ENCODE measurements at places on chromosomes 5 and 9. TPM values are rescaled to one million over a fixed set of nuclear protein-coding genes. Genes with fewer than 3 reads are reported as not detected.

DNA sequence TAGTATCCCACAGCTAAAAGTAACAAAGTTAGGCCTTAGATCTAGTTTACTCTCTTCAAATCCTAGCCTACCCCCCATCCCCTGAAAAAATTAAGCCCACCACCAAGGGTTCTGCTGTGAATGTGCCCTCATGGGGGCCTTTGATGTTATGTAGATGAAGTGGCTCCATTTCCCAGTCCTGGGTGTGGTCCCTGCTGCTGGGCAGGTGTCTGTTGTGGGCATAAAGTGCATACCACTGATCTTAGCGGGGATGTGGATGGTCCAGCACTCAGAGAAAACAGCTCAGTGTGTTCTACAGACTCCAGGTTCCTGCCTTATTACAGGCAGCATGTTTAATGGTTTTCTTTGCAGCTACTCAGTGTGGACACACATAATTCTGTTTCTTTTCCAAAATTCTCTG lies 1.9 kb downstream of the PCBD2 start:
- no peak for DNase-seq

GRCh38 chr9:72089451-72090130 lies 29.2 kb upstream of the C9orf57 start:
- DNase-seq: no peak

- no peak for DNase-seq
These were observed 68.0 kb downstream of the PTBP3 start for GRCh38 chr9:112265391-112265790.

GRCh38 chr5:142110046-142110531 lies 1.5 kb downstream of the NDFIP1 start:
- no peak for DNase-seq

DNA sequence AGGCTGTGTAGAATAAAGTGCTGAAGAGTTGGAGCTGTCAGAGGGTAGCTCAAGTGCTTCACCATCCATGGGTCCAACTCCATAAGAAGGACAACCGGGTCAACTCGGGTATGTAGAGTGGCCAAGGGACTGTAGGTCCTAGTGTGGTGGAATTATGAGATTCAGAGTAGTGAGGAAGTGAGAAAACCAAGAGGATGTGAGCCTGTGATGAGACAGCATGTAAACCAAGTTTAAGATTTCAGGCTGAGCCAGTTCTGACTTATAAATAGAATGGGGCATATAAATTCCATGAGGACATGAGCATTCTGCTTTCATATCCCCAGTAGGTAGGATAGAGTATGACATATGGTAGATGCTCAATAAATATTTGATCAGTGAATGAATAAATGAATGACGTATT lies 96.3 kb downstream of the CFAP95 start:
- DNase-seq: no peak

DNA sequence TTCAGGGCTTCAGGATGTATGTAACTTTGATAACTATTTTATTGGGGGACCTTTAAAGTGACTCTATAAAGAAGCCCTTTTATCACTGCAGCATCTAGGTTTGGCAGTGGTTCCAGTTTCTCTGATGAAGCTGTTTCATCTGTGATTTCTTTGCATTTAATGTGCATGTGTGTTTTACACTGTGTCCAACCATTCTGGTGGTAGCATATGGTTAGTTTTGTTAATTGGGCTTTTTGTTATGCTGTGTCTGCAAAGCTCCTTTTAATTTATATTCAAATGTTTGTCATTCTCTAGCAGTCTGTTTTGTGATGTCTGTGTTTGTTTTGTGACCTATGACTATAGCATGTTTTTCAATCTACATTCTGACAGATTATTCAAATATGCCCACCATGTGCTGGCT lies 294.8 kb downstream of the DNAH5 start:
- DNase-seq: no peak

DNA sequence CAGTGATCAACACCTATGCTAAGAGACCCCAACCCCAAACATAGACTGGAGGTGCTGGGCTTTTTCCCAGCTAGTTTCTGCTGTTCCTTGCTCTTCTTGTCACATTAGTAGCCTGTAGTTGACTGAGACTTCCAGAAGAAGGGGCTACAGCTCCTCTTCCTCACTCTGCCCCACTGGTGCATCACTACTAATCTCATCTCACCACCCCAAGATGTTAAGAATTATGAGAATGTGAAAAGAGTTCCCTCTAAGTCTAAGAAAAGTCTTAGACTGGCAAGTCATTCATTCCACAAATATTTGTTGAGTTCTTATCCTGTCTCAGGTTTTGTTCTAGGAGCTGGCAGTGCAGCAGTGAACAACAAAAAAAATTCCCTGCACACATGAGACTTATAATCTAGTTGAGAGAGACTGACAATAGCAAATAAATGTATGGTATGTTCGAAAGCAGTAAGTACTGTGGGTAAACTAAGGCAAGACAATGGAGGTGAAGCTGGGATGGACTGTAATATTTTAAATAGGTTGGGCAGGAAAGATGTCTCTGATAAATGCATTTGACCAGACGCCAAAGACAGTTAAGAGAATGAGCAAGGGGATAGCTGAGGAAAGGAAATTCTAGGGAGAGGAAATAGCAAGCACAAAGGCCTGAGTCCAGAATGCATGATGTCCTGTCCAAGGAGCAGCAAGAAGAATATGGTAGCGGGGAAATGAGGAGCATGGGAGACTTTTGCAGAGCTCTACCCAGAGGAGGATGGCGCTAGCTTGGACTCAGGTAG lies 92.3 kb downstream of the PTCD2 start:
- DNase-seq: no peak

GRCh38 chr5:76930083-76930482 lies 22.8 kb upstream of the CRHBP start:
- no peak for DNase-seq

DNA sequence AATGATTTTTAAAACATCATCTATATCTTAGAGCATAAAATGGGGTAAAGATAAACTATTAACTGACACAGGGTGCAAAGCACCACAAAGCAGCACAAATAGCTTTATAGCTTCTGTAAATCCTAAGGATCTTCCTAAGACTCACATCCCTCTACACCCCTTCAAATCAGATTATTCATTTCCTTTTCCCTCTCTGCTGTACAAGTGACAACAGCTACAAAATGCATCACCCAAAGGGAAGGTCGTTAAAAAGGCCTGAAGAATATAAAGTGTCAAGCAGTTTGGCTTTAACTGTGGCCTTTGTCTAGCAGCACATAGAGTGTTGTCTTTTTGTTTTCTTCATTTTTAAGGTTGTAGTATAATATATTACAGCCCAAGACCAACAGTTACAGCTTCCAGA lies 422.1 kb downstream of the PDE4D start:
- no peak for DNase-seq

GRCh38 chr5:174482607-174483024 lies 241.8 kb upstream of the MSX2 start:
- DNase-seq: no peak

- no peak for DNase-seq
These were observed 6.3 kb upstream of the CLPTM1L start for GRCh38 chr5:1351156-1351555.

GRCh38 chr5:151357792-151358191 lies 10.4 kb upstream of the SLC36A2 start:
- no peak for DNase-seq

DNA sequence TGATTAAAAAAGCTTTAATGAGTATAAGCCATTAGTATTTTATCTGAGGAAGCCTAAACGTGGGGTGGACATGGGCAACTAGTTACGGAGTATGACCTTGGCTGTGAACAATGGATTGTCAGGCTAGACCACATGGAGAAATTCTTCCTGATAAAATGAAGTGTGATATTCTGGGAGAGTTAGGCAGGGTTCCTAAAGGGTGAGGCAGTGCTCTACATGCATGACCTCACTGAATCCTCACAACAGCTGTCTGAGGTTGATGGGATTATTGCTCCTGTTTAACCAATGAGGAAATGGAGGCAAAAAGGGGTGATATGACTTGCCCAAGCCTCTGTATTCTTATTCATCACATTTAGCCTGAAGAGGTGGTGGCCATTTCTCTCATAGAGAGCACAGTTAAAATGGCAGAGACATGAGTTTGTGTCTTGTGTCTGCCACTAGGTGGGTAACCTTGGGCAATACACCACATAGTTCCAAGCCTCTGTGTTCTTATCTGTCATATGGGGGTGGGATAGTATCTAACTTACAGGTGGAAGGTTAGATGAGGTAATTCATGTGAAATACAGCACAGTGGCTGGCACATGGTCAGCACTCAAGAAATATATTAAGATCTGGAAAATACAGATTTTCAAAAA lies 96.1 kb upstream of the NR3C1 start:
- no peak for DNase-seq

DNA sequence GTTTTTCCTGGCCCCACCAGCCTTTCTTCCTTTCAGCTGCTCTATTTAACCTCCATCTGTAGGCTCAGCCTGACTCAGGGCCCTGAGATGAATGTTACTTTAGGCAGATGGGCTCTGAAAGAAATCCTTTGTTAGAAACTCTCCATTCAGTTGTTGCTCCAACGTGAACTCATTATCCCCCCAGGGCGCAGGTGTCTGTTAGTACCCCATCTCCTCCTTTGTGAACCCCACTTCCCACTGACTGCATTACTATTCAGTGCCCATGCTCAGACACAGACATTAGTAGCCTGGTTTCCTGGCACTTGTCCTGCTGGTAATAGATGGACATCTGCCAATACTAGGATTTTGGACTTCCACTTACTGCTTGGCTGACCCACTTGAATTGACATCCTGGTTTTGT lies 1271.6 kb downstream of the PTPRD start:
- no peak for DNase-seq

DNA sequence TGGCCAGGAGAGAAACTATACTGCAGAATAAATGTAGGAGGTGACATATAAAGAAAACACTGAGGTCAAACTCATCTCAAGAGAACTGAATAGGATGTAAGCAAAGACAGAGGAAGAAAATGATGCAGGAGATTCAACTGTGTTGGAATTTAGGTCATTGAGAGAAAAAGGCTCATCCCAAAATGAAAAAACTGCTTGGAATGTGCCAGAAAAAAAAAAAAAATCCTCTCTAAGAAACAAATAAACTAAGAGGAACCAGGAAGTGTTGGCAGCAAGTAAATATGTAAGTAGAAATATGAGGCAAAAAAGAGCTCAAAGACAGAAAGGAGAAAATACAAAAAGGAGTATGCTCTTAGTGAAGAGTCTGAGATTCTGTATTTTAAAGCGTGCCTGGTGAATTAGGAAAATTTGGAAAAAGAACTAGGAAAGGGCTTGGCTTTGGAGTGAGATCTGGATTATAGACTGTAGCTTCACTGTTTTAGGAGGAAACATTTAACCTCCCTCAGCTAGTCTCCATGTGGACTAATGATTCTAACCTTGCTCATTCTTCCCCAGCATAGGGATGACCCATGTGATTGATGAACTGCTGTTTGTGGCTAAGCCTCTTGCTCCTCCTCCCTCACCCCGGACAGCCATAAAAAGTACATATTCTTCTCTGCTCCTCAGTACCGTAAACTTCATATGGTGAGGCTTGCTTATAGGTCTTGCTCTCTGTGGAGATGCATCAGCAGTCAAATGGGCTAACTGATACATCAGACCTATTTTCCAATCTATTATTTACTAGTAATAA lies 185.6 kb upstream of the POU5F2 start:
- DNase-seq: no peak

GRCh38 chr9:88776717-88777497 lies 214.4 kb upstream of the S1PR3 start:
- peak; percentile 74 for DNase-seq

DNA sequence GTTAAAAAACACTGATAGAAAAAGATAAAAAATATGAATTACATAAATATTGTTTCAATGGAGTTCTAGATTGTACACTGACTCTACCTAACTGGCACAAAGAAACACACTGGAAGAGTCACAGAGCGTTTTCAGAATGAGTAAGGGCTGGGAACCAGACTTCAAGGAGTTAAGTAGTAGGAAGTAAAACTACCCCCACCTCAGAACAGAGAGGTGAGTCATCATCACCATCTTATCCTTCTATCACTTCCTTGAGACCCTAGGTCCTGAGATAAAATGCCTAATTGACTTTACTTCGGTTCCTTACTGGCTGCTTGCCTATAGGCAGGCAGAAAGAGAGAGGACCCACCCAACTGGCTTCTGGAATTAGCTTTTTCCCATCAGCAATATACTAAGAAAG lies 79.7 kb downstream of the ELAVL2 start:
- DNase-seq: no peak

- DNase-seq: no peak
These were observed 3.3 kb upstream of the FBXW11 start for GRCh38 chr5:172009536-172010270.

- DNase-seq: no peak
These were observed 81.1 kb upstream of the SPIN1 start for GRCh38 chr9:88307136-88307535.

The BNC2 gene
- 3.7 TPM for total RNA-seq

The HAVCR2 gene
- not detected for total RNA-seq

The PHF24 gene
- 0.12 TPM for total RNA-seq

The ZCCHC9 gene
- 20.0 TPM for total RNA-seq

The IARS1 gene
- 185 TPM for total RNA-seq

The PPP1R2B gene
- total RNA-seq: 0.07 TPM

The PROB1 gene
- 2.7 TPM for total RNA-seq

The NUTM2G gene
- total RNA-seq: not detected

The RALGDS gene
- total RNA-seq: 18.2 TPM

Measured in epithelial cell of proximal tubule (primary cell).